Right ventricle myocardium inferior (tissue), 1 donor: ENCODE measurements at places on chromosomes 2 and 18. TPM values are rescaled to one million over a fixed set of nuclear protein-coding genes. Genes with fewer than 3 reads are reported as not detected.

The ONECUT2 gene
- total RNA-seq = 0.03 TPM

The PROKR1 gene
- not detected for total RNA-seq

The EIF5B gene
- 90.8 TPM for total RNA-seq

The SLC4A5 gene
- total RNA-seq = 1.1 TPM

The EMX1 gene
- not detected for total RNA-seq

The CD8B2 gene
- not detected for total RNA-seq

The REEP1 gene
- total RNA-seq = 23.6 TPM

The ASXL3 gene
- total RNA-seq = 3.2 TPM

The PKP4 gene
- total RNA-seq = 47.9 TPM

The RAB17 gene
- 2.4 TPM for total RNA-seq

The CIB4 gene
- not detected for total RNA-seq

The RFX8 gene
- total RNA-seq = not detected

The OSR1 gene
- total RNA-seq = 6.3 TPM

The SEH1L gene
- 19.7 TPM for total RNA-seq

The MOGAT1 gene
- total RNA-seq = 0.38 TPM

The DES gene
- total RNA-seq = 13,356 TPM

The CEBPZOS gene
- total RNA-seq = 65.0 TPM

The KIAA2012 gene
- not detected for total RNA-seq

The CROCC2 gene
- total RNA-seq = not detected

The CHRNG gene
- total RNA-seq = not detected

The PDE11A gene
- 4.4 TPM for total RNA-seq

The MALL gene
- 14.0 TPM for total RNA-seq

The PDE1A gene
- total RNA-seq = 14.6 TPM
